ENCODE measurements at places on chromosomes 13 and 19.

GRCh38 chr19:55431183-55431582 is 11.9 kb downstream of the SHISA7 start:
- DNase-seq, result no peak

- DNase-seq, result no peak
Observed at GRCh38 chr13:75437582-75438318, 44.2 kb downstream of the TBC1D4 start.

- DNase-seq, result no peak
Observed at GRCh38 chr19:44192127-44192526, 20.2 kb upstream of the ZNF227 start.

GRCh38 chr13:80214050-80214449 is 126.9 kb downstream of the SPRY2 start:
- DNase-seq, result no peak

- no peak for DNase-seq
Observed at GRCh38 chr13:77014906-77015685, 11.9 kb downstream of the FBXL3 start.

- no peak for DNase-seq
Observed at GRCh38 chr19:48918801-48919247, 14.7 kb upstream of the DHDH start.

GRCh38 chr13:76350399-76350798 is 535.8 kb downstream of the KCTD12 start:
- DNase-seq, result no peak

DNA sequence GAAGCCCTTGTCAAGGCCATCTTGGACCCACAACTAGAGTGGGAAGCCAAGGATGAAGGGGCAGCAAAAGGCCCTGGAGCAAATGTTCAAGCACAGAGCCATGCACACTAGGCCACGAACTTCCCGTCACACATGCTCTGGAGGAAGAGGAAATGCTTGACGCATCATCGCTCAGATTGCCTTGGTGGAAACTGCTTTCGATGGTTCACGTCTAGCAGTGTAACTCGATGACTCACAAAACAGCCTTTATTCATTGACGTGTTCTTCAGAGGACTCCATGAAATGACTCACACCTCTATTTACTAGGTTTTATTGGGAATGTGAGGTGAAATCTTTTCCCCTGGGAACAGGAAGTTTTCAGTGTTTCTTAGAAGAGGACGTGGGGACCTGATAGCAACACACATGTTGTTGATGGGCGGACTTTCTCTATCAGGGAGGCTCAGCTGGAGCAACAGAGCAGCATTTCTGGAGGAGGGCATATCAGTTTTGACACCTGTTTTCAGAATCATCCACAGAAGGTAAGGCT is 79.8 kb upstream of the FLT1 start:
- DNase-seq, result peak; percentile 95

- DNase-seq, result peak; percentile 12
Observed at GRCh38 chr13:27450921-27451471, 632 bp upstream of the MTIF3 start.

GRCh38 chr13:109254274-109254673 is 532.1 kb downstream of the IRS2 start:
- no peak for DNase-seq

DNA sequence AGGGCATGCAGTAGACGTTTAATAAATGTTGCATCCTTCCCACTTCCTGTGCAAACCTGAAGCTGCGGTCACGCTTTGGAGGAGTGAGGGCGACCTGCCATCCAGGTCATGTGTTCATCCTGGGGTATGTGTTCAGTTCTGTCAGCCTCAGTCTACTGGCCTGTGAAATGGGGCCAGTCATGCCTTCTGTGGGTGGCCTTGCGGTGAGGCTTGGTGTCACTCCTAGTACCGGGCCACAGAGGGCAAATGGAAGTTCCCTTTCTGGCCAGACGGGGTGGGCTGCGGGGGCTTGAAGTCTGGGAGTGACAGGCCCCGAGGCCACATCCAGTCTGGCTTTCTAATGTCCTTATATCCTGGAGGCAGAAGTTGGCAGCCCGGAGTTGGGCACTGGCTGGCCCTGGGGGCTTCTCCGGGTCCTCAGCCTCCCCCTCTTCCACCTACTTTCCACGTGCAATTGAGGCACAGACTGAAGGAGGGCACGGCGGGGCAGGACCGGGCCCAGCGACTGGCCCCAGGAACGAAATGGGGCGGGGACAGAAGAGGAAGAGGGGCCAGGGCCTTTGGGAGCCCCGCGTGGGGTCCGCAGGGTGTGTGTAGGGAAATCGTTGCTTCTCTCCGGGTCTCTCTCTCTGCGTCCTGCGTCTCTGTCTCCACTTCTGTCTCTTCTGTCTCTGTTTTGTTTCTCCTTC is 11.1 kb downstream of the PDE4A start:
- DNase-seq, result no peak

All from BJ (cell line).